ENCODE measurements at places on chromosomes 4 and X.

DNA sequence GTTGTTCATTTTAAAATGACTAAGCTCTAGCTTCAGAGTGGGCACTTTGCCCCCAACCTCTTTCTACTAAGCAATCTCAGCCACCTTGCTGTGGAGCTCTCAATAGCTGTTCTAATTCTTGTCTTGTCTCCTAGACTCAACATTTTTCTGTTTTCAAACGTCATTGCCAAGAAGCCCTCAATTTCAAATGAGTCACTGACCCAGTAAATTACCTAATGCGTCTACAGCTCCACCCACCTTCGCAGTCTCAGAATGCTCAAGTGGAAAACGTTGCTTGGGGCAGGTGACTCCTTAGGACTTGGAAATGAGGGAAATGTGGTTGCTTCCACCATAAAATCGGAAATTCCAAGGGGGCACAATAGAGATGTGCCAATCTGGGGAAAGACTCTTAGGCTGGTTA lies 59.0 kb downstream of the ING2 start:
- DNase-seq = no peak

GRCh38 chr4:80202741-80203553 lies 5.6 kb downstream of the PRDM8 start:
- DNase-seq = peak; percentile 66

DNA sequence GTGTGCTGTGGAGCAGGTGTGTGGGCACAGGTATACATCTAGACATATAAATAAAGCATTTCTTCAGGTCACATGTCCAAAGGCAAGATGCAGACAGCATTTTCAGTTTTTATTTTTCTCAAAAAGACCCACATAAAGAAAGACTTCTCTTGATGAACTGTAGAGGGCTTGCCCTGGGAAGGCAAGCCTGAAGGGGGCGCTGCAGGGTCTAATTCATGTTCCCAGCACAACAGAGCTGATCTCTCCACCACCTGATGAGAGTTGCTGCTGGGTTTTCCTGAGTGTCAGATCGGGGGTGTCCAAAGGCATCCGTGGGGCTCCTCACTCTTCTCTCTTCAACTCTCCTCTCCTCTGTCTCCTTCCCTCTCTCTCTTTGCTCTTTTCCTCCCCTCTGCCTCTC lies 26.6 kb downstream of the ADRA2C start:
- DNase-seq = peak; percentile 85

DNA sequence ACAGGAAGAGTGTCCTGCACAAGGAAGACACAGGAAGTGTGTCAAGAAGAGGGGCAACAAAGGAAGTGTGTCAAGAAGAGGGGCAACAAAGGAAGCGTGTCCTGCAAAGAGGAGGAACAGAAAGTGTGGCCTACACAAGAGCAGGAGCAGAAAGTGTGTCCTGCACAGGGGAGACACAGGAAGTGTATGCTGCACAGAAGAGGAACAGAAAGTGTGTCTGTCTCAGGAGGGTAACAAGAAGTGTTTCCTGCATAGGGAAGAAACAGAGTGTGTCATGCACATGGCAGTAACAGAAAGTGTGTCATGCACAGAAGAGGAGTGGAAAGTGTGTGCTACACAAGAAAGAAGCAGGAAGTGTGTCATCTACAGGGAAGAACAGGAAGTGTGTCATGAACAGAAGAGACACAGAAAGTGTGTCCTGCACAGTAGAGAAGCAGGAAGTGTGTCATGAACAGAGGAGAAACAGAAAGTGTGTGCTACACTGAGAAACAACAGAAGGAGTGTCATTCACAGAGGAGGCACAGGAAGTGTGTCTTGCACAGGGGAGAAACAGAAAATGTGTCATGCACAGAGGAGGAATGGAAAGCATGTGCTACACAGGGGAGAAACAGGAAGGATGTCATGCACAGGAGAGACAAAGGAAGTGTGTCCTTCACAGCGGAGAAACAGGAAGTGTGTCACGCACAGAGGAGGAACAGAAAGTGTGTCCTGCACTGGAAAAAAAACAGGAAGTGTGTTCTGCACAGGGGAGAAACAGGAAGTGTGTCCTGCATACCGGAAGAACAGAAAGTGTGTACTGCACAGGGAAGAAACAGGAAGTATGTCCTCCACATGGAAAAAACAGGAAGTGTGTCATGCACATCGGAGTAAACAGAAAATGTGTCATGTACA lies 526.4 kb upstream of the PRKX start:
- DNase-seq = no peak

DNA sequence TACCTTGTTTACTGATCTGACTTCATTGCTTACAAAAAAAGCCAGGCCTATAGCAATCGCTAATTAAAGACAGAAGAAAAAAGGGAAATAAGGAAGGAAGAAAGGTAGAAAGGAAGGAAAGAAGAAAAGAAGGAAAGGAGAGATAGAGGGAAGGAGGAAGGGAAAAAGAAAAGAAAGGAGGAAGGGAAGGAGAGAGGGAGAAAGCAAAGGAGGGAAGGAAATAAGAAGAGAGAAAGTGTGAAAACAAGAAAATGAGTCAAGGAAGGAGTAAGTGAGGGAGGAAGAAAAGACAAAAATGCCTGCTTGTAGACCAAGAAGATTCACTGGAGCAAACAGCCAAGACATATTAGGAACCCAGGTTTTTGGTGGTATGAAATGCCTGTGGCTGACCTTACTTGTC lies 57.0 kb upstream of the MAGEB16 start:
- no peak for DNase-seq

DNA sequence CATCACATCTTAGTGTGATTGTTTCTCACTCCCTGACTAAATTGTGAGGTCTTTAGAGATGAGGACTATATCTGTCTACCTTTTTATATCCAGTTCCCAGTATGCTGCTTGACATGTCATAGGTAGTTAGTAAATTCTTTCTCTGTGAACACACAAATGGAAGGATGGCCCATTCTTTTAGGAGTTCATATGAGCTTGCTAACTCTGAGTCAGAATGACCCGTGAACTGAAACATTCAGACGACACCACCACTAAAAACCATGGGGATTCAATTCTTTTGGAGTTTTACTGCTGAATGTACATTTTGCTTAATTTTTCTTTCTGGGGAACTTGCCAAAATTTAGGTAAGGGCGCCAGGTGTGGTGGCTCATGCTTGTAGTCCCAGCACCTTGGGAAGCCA lies 13.9 kb downstream of the OFD1 start:
- DNase-seq = no peak

- no peak for DNase-seq
Observed at GRCh38 chrX:25754399-25754798, 383.7 kb upstream of the MAGEB18 start.

GRCh38 chrX:94058728-94059382 lies 384.8 kb downstream of the FAM133A start:
- peak; percentile 46 for DNase-seq

GRCh38 chrX:11431786-11432185 lies 138.6 kb downstream of the AMELX start:
- no peak for DNase-seq

DNA sequence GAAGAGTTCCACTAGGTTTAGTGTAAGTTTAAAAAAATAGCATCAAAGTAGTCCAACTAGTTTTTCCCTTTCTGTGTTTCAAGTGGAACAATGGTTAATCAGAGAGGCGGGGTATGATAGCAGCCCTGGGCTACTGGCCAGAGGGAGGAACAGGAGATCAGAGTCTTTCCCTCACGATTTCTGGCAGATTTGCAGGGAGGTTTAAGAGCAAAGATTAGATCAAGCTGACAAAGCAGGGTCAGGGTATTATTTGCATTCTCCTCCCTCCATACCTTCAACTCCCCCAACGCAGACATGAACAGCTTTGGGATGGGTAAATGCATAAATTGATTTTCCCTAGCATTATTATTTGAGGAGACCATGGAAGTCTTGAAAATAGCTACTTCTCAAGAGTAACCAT lies 277.6 kb upstream of the DIAPH2 start:
- no peak for DNase-seq

DNA sequence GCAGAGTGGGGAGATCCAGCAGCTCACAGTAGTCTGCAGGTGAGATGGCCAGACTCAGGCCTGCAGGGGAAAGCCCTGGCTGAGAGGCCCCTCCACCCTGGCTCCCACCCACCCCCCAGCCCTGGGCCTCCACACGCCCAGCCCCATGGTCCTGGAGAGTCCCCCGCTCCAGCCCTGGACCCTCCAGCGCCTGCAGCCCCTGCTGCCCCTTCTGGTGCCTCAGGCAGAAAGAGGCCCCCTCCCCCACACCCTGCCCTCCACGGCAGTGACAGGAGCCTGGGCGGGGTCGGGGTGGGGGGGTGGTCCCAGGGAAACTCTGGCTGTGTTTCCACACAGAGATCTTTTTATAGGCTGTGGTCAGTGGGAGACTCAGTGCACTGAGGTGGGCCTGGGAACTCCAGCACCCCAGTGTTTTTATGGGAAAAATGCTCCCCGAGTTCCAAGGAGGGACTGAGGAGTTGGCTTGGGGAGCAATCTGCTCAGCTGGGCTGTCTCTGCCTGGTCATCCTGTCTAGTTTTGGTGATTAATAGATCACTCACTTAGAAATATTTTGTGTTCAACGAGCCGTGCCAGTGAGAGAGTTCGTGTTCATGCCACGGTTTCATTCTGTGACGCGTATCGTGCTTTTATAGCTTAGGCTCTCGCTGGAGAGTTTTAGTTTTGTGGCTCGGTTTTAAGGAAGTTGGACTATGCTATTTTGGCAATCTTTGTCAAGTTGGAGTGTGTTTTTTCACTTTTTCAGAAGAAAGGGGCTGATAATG lies 53.1 kb upstream of the HGFAC start:
- DNase-seq = no peak
